ENCODE measurements at places on chromosomes 16 and 17.

DNA sequence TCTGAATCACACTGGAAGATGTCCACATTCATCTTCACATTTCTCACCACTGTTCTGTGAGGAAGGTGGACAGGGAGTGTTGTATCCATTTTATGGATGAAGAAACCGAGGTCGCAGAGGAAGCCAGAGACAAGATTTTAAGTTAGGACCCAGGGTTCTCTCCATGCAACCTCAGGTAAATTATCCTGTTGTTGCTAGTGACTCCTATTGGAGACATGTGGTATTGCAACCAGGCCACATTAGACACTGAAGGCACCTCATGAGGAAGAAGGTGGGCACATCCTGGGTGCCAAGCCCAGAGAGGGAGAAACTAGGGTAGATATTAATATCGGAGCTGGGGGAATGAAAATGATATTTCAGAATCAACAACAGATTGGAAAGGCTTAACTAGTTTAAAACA is 8.5 kb upstream of the WNT9B start:
- no peak for DNase-seq

- DNase-seq: peak; percentile 94
Measured at GRCh38 chr17:35084987-35085386, 21.5 kb upstream of the RFFL start.

DNA sequence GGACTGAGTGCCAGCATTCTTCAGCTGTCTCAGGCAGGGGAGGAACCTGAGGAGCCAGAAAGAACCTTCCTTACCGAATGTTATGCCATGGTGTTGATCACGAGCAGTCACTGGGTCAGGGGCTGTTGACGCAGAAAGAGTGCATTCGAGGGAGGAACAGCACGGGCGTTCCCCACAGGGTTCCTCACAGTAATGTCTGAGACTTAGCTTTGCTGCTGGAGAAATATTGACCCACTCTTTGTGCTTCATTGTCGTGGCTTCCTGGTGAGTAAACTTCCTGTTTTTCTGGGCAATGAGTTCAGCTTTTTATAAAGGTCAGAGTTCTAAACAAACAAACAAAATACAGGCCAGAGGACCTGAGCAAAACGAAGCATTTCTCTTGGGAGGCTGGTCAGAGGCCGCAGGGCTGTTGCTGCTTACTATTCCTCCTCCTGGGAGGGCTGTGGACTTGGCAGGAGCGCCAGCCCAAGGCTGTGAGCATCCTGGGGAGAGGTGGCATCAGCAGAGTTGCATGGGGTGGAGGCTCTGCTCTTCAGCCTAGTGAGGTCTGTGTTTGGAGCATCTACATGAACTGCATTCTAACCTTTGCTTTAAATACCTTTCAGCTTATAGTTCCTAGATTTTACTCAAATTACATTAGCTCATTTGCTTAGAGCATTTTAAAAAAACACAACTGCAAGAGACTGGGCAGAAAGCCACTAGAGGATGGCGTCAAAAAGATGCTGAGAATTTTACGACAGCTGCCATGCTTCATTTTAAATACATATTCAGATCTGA is 143.1 kb upstream of the CACNG5 start:
- DNase-seq: no peak

GRCh38 chr17:3004925-3005324 is 58.5 kb downstream of the OR1D5 start:
- no peak for DNase-seq

DNA sequence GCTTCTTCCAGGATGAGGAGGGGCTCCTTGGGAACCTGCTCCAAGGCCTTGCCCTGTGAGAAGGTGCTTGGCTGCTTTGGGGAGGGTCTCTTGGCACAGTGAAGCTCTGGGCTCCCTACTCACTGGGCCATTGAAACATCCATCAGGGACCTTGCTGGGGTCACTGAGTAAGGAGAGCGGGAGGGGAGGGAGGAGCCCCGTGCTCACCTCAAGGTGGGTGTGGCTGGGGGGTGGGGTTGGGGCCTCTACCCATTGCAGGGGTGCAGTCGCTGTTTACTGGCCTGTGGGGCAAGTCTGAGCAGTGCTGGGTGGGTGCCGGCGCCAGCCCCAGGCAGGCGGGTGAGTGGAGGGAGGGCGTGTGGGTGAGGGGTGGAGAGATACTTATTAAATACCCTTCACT is 9.9 kb downstream of the TNS4 start:
- no peak for DNase-seq

- peak; percentile 10 for DNase-seq
Measured at GRCh38 chr16:87728026-87728425, 37.8 kb downstream of the KLHDC4 start.

DNA sequence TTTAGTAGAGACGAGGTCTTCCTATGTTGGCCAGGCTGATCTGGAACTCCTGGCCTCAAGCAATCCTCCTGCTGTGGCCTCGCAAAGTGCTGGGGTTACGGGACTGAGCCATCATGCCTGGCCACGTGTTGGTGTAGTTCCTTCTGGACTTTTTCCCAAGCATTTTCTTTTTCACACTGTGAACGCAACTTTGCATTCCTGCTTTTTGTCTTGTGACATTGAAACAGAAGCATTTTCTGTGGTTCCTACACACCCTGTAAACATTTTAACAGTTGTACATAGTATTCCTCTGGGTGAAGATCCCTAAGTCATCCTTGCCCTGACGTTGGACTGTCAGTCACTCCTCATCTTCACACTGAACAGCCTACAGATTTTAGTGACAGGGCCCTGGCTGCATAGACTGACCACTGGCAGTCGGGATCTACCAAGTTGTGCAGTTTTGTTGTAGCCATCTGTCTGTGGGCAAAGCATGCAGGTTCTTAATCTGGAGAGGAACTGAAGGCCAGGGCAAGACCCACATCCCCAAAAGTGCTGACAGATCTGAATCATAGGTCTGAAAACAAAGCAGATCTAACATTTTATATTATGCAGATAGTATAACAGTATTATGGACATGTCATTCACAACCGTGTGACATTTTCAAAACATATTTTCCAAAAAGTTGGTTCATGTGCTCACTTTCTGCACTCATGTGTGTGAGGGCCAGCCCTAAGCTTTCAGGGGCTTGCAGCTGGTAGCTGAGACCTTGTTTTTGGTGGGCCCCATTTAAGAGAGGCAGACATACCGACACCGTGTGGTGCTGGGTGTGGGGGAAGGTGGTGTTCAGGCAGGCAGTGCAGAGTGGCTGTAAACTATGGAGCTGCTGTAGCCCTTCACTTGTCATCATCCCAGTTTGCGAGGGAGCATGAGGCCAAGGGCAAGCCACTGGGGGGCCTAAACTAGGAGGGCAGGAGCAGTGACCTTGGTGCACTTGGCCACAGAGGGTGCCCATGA is 59.9 kb downstream of the EPN2 start:
- no peak for DNase-seq

GRCh38 chr17:10042589-10043244 is 137.6 kb upstream of the RCVRN start:
- DNase-seq: no peak

- DNase-seq: no peak
Measured at GRCh38 chr17:15422392-15422965, 44.9 kb downstream of the CDRT4 start.

DNA sequence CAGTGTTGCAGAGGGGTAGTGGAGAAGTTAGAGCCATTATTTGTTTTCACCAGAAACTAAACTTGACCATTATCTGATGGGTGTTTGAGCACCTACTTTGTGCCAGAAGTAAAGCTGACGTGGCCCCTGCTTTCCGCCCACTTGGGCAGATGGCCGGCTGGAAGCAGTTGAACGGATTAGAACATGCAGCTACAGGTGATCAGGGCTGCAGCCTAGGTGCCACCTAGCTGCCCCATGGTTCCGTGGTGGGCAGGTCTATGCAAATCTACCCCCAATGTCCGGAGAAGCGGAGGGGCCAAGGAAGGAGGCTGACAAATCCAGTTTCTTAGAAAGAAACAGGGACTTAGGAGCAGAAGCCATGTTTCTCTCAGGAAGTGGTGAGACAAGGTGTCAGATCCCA is 62.7 kb downstream of the B9D1 start:
- no peak for DNase-seq

DNA sequence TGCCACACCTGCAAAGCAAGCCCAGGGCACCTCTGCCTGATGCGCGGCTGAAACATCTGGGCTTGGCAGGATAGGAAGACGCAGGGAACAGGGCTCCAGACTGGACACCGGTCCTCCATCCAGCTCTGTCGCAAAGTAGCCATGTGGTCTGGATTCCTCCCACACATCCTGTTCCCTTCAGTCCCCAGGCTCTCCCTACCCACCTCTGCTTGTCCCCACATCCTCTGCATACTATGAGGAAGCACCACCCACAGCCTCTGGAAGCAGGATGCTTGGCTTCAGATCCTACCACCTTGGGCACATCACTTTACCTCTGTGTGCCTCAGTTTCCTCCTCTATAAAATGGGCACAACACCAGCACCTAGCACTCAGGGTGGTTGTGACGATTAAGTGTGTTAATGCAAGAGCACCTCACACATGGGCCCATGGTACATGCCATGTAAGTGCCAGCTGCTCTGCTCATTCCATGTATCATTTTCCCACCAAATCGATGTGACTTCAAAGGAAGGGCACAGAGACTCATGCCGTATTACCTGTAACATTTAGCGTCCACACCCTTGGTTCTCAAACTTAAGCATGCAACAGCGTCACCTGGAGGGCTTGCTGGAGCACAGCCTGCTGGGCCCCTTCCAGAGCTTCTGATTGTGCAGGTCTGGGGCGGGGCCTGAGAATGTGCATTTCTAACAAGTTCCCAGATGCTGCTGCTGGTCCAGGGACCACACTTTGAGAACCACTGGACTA is 138.6 kb upstream of the SDK2 start:
- DNase-seq: no peak

- DNase-seq: no peak
Measured at GRCh38 chr16:717450-718245, 2.7 kb downstream of the METRN start.

DNA sequence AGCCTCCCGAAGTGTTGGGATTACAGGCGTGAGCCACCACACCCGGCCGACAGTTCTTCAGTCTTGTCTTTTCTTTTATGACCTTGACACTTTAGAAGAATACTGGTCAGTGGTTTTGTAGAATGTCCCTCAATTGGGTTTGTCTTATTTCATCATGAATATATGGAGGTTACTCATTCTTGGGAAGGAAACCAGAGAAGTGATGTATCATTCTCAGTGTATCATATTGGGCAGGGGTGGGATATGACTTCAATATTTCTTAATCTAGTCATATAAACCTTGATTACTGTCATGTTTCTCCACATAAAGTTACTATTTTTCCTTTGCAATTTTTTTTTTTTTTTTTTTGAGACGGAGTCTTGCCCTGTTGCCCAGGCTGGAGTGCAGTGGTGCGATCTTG is 36.9 kb downstream of the SNTB2 start:
- DNase-seq: no peak

DNA sequence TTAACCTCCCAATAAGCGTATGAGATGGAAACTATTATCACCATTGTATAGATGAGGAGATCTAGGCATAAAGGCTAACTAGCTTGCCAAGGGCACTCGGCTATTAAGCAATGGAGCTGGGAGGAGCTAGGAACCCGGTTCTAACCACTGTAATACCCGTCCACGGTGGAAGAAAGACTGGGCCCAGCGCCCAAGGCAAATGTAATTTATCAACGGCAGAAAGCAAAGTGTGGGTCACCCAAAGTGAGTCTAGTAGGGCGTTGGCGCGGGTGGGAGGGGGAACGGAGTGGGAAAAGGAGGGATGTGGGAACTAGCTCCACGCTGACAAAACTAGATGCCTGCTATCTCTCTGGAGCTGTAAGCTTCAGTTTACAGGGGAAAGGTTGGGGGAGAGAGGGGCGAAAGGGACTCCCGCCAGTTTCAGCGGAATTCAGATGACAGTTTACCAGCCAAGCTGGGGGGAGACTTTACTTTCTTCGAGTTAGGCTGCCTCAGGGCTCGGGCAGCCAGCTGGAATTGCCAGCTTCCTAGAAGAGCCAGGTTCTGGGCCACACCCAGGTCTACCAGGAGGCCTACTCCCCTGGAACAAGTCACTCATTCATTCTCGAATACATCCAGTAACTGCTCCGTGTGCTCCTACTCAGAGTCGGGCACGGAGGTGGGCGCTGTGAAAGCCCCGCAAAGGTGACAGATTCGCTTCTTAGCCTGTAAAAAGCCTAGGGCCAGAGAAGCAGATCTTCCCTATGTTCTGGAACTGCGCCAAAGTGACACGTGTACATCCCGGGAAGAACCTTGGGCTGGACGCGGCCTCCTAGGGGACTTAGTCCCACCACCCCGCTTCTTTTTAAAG is 837 bp downstream of the LRRC59 start:
- peak; percentile 42 for DNase-seq

GRCh38 chr17:28946239-28946638 is 5.1 kb downstream of the PHF12 start:
- DNase-seq: no peak

GRCh38 chr17:40303009-40303657 is 5.8 kb upstream of the RARA start:
- peak; percentile 28 for DNase-seq

GRCh38 chr17:81349397-81350319 is 45.6 kb upstream of the BAHCC1 start:
- no peak for DNase-seq

DNA sequence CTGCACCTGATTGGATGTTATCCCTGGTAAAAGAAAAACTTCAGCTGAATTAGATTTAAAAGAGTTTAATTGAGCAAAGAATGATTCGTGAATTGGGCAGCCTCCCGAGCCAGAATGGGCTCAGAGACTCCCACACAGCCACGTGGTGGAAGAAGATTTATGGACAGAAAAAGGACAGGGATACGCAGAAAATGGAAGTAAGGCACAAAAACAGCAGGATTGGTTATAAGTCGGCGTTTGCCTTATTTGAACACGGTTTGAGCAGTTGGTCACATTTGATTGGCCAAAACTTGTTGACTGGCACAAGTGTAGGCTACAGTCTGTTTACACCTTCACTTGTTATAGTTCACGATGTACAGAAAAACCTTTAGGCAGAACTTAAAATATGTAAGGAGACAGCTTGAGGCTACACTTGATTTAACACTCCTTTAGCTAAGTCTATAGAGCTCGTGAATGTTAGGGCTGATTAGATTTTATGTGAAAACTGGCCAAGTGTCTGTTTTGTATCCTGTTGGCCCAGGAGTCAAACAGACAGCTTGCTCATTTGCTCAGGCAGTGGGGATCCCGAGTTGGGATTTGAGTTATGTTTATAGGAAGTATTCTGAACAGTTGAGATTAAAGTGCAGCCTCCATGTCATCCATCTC is 119.5 kb upstream of the SHISA6 start:
- no peak for DNase-seq

GRCh38 chr16:13113741-13114140 is 212.3 kb downstream of the SHISA9 start:
- DNase-seq: no peak

- DNase-seq: peak; percentile 22
Measured at GRCh38 chr16:13429416-13429815, 490.5 kb upstream of the ERCC4 start.
